ENCODE measurements at places on chromosomes 4 and X. TPM values are rescaled to one million over a fixed set of nuclear protein-coding genes. Genes with fewer than 3 reads are reported as not detected.
A peak's percentile ranks its signal among the peaks of the same experiment; 100 is the strongest.

Gene SPON2
- 35.6 TPM for total RNA-seq

- no peak for DNase-seq
Observed at GRCh38 chrX:136192839-136193414, 45.6 kb downstream of the FHL1 start.

GRCh38 chr4:139734875-139735380, 69.3 kb downstream of the MGST2 start:
- peak; percentile 93 for DNase-seq

DNA sequence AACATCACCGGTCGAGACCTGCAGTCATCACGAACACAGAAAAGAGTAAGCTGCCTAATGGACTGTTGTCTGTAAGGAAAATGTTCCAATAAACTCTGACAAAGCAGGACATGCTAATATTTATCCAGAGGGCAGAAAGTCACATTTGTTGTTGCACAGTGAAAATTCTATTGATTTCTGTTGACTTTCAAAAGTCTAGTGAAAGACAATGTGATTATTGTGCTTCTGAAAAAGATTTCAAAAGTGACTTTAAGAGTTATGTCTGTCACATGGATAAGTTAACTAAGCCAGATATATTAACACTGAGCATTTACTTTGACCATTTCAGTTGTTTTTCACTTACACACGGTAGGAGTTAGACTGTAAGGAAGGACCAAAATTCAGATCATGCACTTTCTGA, 9.3 kb upstream of the RFC1 start:
- DNase-seq, result no peak

GRCh38 chr4:7860600-7861163, 79.0 kb downstream of the AFAP1 start:
- no peak for DNase-seq

DNA sequence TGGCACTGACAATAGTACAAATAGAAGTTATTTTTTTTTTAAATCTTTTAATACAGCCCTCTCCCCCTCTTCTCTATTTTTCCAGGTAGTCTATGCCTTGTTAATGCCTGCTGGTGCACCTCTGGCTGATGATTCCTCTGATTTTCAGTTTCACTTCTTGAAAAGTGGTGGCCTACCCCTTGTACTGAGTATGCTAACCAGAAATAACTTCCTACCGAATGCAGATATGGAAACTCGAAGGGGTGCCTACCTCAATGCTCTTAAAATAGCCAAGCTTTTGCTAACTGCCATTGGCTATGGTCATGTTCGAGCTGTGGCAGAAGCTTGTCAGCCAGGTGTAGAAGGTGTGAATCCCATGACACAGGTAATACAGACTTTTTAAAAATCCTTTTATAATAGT, 99.1 kb downstream of the USP9X start:
- no peak for DNase-seq

- peak; percentile 70 for DNase-seq
Observed at GRCh38 chr4:47031011-47031678, at the start of gene GABRB1. Gene GABRB1 (plus strand): TSS chr4:47031567.

Gene KIF4A
- 0.18 TPM for total RNA-seq

Gene TBC1D8B
- 12.2 TPM for total RNA-seq

GRCh38 chrX:14064626-14065432, 35.1 kb upstream of the GEMIN8 start:
- no peak for DNase-seq

Gene CDKL5
- 13.6 TPM for total RNA-seq

GRCh38 chr4:148632476-148632875, 190.3 kb upstream of the NR3C2 start:
- no peak for DNase-seq

- DNase-seq, result no peak
Observed at GRCh38 chrX:66756717-66757116, 117.8 kb upstream of the EDA2R start.

DNA sequence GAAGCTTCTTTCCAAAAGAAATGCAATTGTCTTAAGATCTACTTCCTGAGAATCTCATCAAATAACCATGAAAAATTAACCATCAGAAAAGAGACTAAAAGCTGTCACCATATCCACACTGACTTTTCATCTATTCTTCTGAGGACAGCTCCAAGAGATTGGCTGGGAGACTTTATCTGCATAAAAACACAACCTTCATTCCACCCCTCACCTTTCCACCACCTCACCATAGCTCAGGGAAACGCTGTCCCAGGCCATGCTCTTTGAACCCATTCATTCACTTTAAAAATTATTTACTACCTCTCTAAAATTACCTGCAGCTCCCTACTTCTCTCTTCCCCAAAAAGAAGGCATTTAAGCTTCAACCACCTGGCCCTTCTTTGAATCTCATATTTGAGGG, 2.4 kb downstream of the FAM13A start:
- no peak for DNase-seq

- DNase-seq, result no peak
Observed at GRCh38 chr4:76981644-76982043, 32.1 kb downstream of the SEPTIN11 start.

Gene DCX
- not detected for total RNA-seq

Data from sciatic nerve (tissue), 2 donors.